ENCODE measurements at places on chromosomes 6 and 20. TPM values are rescaled to one million over a fixed set of nuclear protein-coding genes. Genes with fewer than 3 reads are reported as not detected.

The RIPPLY2 gene
- total RNA-seq, result 0.51 TPM

The GPR63 gene
- under 0.01 TPM for total RNA-seq

The RIMS4 gene
- total RNA-seq, result not detected

The TREM2 gene
- total RNA-seq, result not detected

The PCK1 gene
- not detected for total RNA-seq

The SMLR1 gene
- not detected for total RNA-seq

The GLP1R gene
- not detected for total RNA-seq

The LY6G6F gene
- not detected for total RNA-seq

The LBP gene
- total RNA-seq, result 0.13 TPM

The DLL1 gene
- total RNA-seq, result 2.6 TPM

The EPHA7 gene
- total RNA-seq, result under 0.01 TPM

The OVOL2 gene
- total RNA-seq, result not detected

The CTAGE9 gene
- not detected for total RNA-seq

The UBD gene
- 91.9 TPM for total RNA-seq

The SLC17A3 gene
- total RNA-seq, result not detected

The MOG gene
- not detected for total RNA-seq

The TBC1D20 gene
- 15.8 TPM for total RNA-seq

The MTFR2 gene
- 0.76 TPM for total RNA-seq

The ULBP3 gene
- total RNA-seq, result 3.9 TPM

The GPLD1 gene
- total RNA-seq, result 0.25 TPM

The CST9L gene
- not detected for total RNA-seq

The SLC12A5 gene
- total RNA-seq, result 0.51 TPM

The CDH26 gene
- total RNA-seq, result 1.1 TPM
